Fibroblast of skin of left biceps (primary cell): ENCODE measurements at places on chromosomes 7 and 10.

GRCh38 chr10:48333856-48334255 lies 27.4 kb downstream of the MAPK8 start:
- DNase-seq: no peak

GRCh38 chr10:45254892-45255291 lies 60.5 kb downstream of the OR13A1 start:
- no peak for DNase-seq

GRCh38 chr7:26156451-26157420 lies 4.7 kb downstream of the NFE2L3 start:
- DNase-seq: peak; percentile 63

DNA sequence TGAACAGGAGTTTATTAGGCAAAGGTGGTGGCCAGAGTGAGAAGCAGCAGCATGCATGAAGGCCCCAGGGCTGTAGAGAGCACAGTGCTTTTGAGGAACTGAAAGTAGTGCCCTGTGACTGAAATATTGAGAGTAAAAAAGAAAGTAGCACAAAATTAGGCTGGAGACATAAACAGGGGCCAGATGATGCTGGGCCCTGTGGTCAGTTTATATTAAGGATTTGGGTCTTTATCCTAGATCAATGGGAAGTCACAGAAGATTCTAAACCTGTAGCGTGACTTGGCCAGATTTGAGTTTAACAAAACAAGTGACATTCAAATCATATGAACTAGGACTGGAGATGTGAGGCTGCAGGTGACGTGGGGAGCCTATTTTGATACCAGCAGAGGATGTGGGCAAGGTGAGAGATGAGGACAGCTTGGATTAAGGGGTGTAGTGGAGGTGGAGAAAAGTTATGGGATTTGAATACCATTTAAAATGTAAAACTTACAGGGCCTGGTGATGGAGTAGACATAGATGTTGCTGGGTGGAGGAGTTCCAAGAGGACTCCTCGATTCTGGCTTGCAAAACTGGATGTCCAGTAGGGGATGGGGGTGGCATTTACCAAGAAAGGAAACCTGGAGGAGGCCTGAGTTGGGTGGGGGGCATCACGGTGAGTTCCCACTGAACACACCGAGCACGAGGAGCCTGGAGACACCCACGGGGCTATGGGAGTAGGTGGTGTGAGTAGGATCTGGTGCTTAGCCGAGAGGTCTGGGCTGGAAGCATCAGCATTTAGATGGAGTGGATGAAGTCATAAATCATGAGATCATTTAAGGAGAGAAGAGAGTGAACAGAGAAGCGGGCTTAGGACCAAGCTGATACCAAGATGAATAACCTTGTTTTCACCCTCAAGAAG lies 52.8 kb downstream of the HHEX start:
- no peak for DNase-seq

DNA sequence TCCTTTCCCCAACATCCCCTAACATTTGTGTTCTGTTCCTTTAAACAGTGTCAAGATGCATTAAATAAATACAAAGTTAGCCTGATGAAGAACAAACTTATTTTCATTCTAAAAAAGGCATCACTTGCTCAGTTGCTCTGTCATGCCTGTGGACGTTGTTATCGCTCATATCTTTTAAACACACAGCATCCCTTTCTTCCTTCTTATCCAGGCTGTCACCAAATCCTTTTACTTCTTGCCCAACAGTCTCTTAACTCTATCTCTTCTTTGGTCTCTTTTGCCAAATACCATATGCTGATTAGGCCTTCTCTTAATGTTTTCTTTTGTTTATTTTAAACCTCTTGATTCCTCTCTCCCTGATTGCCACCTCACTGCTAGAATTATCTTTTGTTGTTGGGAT lies 43.9 kb downstream of the DKK1 start:
- no peak for DNase-seq

- DNase-seq: no peak
Observed at GRCh38 chr10:78448994-78449418, 415.3 kb downstream of the RPS24 start.

DNA sequence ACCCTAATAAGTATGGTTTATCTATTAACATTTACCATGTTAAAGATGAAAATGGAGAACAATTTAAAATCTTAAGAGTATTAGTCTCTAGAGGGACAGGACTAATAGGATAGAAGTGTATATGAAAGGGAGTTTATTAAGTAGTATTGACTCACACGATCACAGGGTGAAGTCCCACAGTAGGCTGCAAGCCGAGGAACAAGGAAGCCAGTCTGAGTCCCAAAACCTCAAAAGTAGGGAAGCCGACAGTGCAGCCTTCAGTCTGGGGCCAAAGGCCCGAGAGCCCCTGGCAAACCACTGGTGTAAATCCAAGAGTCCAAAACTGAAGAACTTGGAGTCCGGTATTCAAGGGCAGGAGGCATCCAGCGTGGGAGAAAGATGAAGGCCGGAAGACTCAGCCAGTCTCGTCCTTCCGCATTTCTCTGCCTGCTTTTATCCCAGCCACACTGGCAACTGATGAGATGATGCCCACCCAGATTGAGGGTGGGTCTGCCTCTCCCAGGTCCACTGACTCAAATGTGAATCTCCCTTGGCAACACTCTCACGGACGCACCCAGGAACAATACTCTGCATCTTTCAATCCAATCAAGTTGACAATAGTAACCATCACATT lies 140.8 kb upstream of the FAM20C start:
- no peak for DNase-seq
